Activated CD4-positive, alpha-beta T cell treated with anti-CD3 and anti-CD28 coated beads, Interleukin-2, amount 10 ng/mL, durations not matched to agents 24 days and 14 days (primary cell): ENCODE measurements at places on chromosomes 4 and X.

GRCh38 chrX:65925005-65925404 is 114.9 kb downstream of the VSIG4 start:
- no peak for DNase-seq

- DNase-seq = no peak
These were observed 124.0 kb downstream of the HMX1 start for GRCh38 chr4:8747467-8748235.

DNA sequence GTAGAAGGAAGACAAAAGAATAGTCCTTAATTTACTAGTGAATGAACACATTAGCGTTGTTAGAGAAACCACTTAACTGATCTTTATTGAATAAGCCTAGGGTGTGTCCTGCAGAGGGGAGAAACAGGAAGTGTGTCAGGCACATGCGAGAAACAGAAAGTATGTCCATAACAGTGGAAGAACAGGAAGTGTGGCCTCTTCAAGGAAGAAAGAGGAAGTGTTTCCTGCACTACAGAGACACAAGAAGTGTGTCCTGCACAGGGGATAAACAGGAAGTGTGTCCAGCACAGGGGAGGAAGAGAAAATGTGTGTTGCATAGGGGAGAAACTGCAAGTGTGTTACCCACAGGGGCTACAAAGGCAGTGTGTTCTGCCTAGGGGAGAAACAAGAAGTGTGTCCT is 539.6 kb upstream of the PRKX start:
- no peak for DNase-seq

DNA sequence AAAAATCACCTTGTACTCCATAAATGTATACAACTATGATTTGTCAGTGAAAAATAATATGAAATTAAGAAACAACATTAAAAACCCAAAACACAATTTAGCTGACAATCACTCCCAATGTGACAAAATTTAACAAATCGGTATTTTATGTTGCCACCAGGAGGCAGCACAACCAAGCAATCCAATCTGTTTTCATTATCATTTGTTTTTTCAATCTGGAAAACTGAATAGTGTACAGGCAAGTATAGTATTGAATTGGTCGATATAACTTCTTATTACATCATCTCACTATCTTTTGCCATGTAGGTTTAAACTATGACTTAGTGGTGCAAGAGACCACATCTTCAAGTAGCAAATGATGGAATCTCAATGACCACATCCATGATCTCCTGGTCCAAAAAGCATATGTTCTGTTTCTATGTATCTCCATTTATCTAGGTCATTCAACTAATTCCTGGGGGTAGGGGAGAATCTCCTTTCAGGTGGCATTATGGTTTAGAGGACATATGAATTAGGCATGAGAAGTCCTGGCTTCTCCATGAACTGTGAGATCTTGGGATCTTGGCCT is 112.9 kb upstream of the AGA start:
- peak; percentile 70 for DNase-seq

GRCh38 chr4:182240161-182241130 is 2.8 kb upstream of the TENM3 start:
- DNase-seq = no peak

GRCh38 chr4:76377911-76378310 is 43.0 kb downstream of the CCDC158 start:
- DNase-seq = peak; percentile 79

- no peak for DNase-seq
These were observed 46.8 kb upstream of the NDST3 start for GRCh38 chr4:117987464-117987863.

DNA sequence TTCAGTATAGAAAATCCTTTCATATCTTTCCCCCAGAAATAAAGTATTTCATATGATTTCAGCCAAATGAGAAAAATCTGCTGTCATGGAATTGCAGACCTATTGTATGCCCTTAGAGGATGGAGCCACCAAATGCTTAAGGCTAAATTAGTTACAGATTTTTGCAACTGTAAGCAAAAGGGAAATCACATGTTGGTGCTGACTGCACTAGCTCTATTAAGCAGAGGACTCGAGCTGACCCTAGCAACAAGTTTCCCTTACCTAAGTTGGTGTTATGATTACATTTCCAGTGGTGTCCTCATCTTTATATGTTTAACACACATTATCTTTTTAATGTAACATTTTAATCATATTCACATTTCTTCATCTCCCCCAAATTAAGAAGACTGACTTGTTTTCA is 58.3 kb upstream of the DOCK11 start:
- no peak for DNase-seq

- DNase-seq = no peak
These were observed 365.3 kb downstream of the MAPK10 start for GRCh38 chr4:85994576-85994975.

- peak; percentile 81 for DNase-seq
These were observed 27.7 kb downstream of the CD38 start for GRCh38 chr4:15805583-15806517.

- no peak for DNase-seq
These were observed 120.3 kb upstream of the CTSO start for GRCh38 chr4:156073976-156074375.

- DNase-seq = no peak
These were observed 118.2 kb downstream of the ZNF827 start for GRCh38 chr4:145820407-145820806.

- no peak for DNase-seq
These were observed 173.9 kb upstream of the FTHL17 start for GRCh38 chrX:31245714-31246113.

- no peak for DNase-seq
These were observed 9.2 kb downstream of the TXK start for GRCh38 chr4:48124870-48125269.

- DNase-seq = peak; percentile 79
These were observed 73.8 kb upstream of the FREM3 start for GRCh38 chr4:143773998-143774895.

DNA sequence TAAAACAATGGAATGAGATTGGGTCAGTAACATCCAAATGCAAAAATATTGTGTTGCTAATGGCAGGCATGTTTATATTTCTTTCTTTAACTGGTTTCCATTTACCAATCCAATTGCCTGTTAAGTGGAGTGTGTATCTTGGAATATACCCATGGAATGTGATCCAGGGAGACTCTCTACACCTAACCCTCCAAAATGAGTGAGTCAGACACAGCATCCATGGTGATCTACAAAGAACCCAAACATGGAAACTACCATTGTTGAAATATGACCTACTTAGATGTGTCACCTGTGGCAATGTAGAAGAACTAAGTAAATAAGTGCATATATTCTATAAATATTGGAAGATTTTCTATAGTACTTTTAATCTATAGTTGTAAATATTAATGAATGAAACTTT is 110.3 kb downstream of the AREG start:
- DNase-seq = no peak

DNA sequence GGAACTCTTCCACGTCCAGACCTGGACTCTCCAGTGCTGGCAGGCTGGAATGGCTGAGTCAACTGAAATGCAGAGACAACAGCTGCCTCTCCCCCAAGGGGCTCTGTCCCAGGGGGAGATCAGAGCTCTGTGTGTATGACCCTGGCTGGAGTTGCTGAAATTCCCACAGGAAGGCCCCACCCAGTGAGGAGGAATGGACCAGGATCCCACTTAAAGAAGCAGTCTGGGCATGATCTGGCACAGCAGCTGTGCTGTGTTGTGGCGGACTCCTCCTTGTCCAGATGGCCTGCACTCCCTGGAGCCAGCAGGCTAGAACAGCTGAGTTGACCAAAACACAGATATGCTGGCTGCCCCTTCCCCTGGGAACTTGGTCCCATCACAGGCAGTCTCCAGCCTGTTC is 25.4 kb downstream of the C4orf17 start:
- DNase-seq = no peak

- no peak for DNase-seq
These were observed 61.2 kb upstream of the DAPP1 start for GRCh38 chr4:99755223-99755944.

GRCh38 chrX:38618180-38618579 is 56.8 kb downstream of the TSPAN7 start:
- DNase-seq = no peak

- DNase-seq = no peak
These were observed 147.0 kb upstream of the CTSO start for GRCh38 chr4:156100651-156101050.

- no peak for DNase-seq
These were observed 241.1 kb downstream of the GRXCR1 start for GRCh38 chr4:43133566-43133965.

DNA sequence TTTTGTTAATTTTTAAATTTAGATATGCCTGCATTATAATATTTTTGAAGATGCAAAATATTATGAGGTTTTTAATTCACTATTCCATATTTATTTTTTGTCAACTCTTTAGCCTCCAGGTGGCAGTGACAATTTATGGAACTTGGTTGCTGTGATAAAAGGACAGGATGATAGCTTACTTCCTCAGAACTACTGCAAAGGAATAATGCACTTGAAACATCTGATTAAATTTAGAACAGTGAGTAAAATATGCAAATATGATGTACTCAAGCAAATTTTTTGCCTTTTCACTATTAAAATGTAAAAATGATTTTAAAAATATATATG is 45.1 kb downstream of the SPATA4 start:
- no peak for DNase-seq

- no peak for DNase-seq
These were observed 1.1 kb upstream of the ATOH1 start for GRCh38 chr4:93827272-93827947.

- no peak for DNase-seq
These were observed 1.9 kb downstream of the TRO start for GRCh38 chrX:54922547-54922946.

GRCh38 chr4:177265729-177266128 is 43.9 kb upstream of the NEIL3 start:
- no peak for DNase-seq

GRCh38 chr4:42712854-42713253 is 55.9 kb upstream of the ATP8A1 start:
- no peak for DNase-seq

GRCh38 chr4:5757954-5758353 is 47.0 kb downstream of the EVC start:
- DNase-seq = no peak

GRCh38 chr4:85092943-85093342 is 126.5 kb upstream of the WDFY3 start:
- DNase-seq = no peak

GRCh38 chrX:56343664-56344063 is 111.5 kb downstream of the KLF8 start:
- peak; percentile 72 for DNase-seq

- DNase-seq = no peak
These were observed 372.1 kb downstream of the BMPR1B start for GRCh38 chr4:95129821-95130311.

- DNase-seq = peak; percentile 99
These were observed 479 bp upstream of the TADA2B start for GRCh38 chr4:7042503-7043283.

DNA sequence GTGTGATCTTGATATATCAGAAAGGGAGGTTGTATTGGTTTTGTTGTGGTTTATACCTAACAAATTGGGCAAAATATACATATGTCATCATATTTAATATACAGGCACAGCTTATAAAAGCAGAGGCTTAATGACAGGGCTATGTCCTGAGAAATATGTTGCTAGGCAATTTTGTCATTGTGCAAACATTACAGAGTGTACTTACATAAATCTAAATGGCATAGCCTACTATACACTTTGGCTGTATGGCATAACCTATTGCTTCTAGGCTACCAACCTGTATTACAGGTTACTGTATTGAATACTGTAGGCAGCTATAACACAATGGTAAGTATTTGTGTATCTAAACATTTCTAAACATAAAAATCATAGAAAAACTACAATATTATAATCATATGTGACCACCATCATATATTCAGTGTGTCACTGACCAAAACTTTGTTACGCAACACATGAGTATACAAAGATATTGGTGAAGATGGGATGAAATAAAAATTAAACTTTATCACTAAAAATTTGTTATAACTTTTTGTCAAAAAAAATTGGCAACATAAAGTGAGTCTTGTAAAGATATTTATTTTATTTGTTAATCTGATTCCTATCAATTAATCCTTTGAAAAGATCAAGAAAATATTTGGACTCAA is 414.0 kb upstream of the HS3ST1 start:
- DNase-seq = no peak

DNA sequence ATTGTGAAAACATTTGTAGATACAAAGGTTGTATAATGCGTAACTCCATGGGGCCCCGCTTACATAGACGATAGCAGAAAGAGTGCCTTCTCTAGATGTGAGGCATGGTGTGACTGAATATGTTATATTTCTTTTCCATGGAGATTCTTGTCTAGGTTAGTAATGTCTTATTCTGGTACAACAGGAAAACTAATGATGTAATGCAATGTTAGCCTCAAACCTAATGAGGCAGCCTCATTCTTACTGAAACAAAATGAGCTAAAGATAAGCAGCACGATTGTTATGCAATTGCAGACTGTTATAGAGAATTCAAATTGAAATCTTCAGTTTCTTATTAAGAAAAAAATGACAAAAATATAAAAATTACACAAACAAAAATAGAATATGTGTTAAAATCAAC is 171.1 kb upstream of the ANKRD50 start:
- DNase-seq = no peak

DNA sequence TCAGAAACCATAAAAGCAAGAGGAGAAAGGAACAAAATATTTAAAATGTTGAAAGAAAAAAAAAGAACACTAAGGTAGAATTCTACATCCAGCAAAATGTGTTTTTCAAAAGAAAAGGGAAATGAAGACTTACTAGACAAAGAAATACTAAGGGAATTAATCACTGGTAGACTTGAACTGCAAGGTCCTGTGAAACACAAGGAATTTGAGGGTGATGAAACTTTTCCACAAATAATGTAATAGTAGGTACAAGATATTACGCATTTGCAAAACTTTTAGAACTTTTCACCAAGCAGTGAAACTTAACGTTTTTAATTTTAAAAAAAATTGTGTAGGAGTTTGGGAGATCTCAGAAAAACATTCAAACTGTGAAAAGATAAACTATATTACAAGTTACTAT is 180.3 kb upstream of the MAGEB16 start:
- DNase-seq = no peak

- DNase-seq = no peak
These were observed 468.2 kb downstream of the ZIC3 start for GRCh38 chrX:138034136-138034535.

GRCh38 chr4:109041463-109042360 is 260.7 kb downstream of the COL25A1 start:
- no peak for DNase-seq

- no peak for DNase-seq
These were observed 48.6 kb upstream of the TMEM164 start for GRCh38 chrX:109954333-109954732.

DNA sequence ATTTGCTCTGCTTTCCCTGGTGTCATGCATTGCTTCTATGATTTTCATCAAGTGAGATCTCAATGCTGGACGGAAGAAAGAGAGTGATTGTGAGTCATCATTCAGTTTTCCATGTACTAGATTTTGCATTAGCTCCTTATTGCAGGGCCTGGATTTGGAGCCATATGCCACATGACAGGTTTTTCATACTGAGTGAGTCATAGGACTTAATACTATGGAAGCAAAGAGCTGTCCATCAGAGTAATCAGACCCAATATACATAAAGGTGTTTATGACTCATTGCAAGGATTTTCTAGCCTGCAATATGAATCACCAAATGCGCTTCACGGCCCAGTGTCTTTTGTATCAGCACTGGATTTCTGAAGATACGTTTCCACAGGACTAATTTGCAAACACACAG is 11.2 kb upstream of the TFDP3 start:
- no peak for DNase-seq

- no peak for DNase-seq
These were observed 114.4 kb downstream of the PSAPL1 start for GRCh38 chr4:7320206-7320797.

GRCh38 chr4:114783215-114783595 is 184.6 kb downstream of the UGT8 start:
- no peak for DNase-seq

- DNase-seq = peak; percentile 16
These were observed 91.3 kb downstream of the RASGEF1B start for GRCh38 chr4:81380437-81380836.
